ENCODE measurements at places on chromosomes 7 and 10. TPM values are rescaled to one million over a fixed set of nuclear protein-coding genes. Genes with fewer than 3 reads are reported as not detected.

GRCh38 chr7:2066251-2066919, 166.4 kb downstream of the MAD1L1 start:
- H3K4me3 ChIP-seq: peak overlapping the region; percentile 72
- no peaks in the 10 kb centered on the region for H3K27me3 ChIP-seq
- DNase-seq: peak; percentile 36

DNA sequence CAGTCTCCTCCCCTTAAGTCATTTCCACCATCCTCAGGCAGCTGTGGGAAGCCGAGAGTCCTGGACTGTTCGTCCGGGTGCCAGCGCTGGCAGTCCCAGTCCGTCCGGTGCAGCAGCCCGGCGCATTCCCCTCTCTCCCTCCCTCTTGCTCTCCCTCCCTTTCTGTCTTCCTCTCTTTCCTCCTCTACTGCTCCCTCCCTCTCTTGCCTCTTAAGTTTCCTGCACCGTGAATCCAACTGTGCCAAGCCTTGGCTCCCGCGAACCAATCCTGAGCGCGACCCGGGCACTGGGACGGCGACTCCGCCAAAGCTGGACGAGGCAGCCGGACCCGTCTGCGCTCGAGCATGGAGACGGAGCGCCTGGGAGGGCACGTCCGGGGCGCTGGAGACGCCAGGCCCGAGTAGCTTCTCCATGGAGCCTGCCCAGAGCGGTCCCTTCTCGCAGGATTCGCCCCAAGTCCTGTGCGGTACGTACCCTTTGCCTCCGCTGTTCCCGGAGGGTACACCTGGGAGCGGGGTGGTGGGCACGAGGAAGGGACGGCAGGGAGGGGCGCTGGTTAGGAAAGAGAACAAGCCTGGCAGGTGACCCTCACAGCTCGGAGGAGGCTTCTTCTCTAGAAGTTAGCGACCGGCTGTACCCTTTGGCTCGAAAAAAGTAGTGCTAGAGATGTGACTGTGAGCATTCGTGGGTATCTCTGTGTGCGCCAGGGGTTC, 1.0 kb downstream of the NXPH1 start:
- no peak overlapping the region for H3K4me3 ChIP-seq
- no peak for DNase-seq
- no peak overlapping the region for H3K27ac ChIP-seq
- peaks cover 82% of the 10 kb centered on the region for H3K27me3 ChIP-seq
- H3K4me1 ChIP-seq: peaks cover 17% of the 10 kb centered on the region
- H3K36me3 ChIP-seq: peaks cover 2% of the 10 kb centered on the region

CPVL gene
- not detected for total RNA-seq

CYP51A1 gene
- 57.3 TPM for total RNA-seq

RAMP3 gene
- total RNA-seq: not detected

CALHM3 gene
- total RNA-seq: not detected
